ENCODE measurements at places on chromosomes 4 and X. TPM values are rescaled to one million over a fixed set of nuclear protein-coding genes. Genes with fewer than 3 reads are reported as not detected.

DNA sequence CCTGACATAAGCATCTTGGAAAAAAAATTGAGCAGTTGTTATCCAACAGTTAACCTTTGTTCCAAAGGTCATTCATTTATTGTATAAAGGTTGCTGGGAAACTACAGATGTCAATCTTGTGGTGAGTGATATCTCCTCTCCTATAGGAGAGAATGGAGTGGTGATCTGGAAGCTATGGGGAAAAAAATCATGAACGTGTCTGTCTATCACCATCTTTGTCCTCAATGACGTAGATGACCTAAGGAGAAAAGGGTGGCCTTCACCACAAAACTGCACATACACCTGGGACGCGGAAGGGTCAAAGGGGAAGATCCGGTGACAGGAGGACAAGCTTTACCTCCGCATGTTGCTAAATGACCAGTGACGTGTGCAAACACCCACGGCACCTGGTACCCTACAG lies 27.3 kb downstream of the ASB5 start:
- DNase-seq: no peak

The HSFX2 gene
- not detected for total RNA-seq

GRCh38 chrX:140141444-140142029 lies 176.2 kb upstream of the CXorf66 start:
- DNase-seq: peak; percentile 23

DNA sequence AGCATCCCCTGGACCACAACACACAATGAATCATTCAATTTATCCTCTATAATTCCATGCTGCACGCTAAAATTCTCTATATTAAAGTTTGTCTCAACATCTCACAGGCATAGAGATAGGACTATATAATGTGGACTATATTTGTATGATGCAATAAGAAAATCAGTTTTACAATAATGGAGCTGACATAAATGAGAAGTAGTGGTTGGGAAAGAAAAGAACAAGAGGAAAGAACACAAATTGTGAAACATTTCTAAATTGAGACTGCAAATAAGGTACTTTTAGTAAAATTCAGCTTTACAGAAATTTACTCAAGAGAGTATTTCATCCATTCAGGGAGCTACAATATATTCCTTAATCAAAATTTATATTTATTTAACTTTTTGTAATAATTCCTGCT lies 120.4 kb downstream of the ARAP2 start:
- no peak for DNase-seq

DNA sequence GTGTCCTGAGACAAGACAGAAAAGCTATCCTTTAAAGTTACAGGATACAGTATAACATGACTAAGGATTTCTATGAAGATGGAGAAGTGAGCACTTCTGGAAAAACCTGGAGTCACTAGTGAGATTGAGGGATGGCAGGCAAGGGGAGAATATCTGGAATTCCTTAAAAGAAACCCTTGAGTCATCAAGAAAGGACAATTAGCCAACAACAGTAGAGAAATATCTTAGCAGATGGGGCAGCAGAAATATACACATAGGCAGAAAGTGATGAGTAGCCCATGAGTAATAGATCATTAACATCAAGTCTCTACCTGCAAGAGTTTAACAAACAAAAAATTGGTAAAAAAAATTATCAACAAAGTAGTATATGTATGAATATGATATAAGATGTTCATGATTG lies 858.8 kb upstream of the FRG1 start:
- DNase-seq: peak; percentile 32

DNA sequence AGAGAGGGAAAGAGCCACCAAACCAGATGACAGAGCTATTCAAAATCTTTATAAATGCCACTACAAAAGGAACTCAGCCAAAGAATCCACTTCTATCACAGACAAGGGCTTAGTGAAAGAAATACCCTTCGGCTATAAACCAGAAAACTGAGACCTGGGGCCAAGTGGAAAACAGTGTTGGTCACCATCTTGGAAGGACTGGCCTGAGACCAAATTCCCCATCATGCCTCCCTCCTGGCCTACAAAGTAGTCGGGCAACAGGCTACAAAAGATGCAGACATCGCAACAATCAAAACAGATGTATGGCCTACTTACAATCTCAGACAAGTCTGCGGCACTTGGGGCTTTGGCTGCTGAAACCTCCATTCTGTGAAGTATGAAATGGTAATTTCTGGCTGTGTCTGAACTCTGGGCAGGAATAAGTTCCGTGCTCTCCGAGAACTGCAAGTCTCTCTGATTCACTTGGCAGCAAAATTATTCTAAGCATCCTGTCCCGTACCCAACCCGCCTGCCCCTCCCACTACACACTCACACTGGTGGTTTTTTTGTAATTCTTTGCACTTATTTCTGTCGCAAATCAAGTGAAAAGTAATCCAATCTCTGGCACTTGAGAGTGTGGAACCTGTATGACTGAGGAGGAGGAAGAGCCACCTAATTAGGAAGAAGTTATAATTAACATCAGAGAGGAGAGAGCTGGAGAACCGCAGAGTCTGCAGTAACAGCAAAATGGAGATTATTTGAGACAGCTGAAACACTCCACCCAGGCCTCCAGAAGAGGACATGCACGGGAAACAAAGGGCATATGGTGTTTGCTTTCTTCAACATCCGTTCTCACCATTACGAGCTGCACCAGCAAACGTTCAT lies 87.8 kb downstream of the SH3KBP1 start:
- peak; percentile 38 for DNase-seq
